Smooth muscle cell of the brain vasculature (primary cell): ENCODE measurements at places on chromosomes 12 and 14.

- no peak for DNase-seq
Measured at GRCh38 chr14:56274556-56274955, 156.3 kb downstream of the PELI2 start.

GRCh38 chr12:104486943-104487819 lies 30.4 kb downstream of the CHST11 start:
- DNase-seq: no peak

GRCh38 chr14:58964598-58964928 lies 223.9 kb upstream of the DAAM1 start:
- DNase-seq: no peak

GRCh38 chr14:92274055-92274454 lies 48.9 kb upstream of the SLC24A4 start:
- no peak for DNase-seq

DNA sequence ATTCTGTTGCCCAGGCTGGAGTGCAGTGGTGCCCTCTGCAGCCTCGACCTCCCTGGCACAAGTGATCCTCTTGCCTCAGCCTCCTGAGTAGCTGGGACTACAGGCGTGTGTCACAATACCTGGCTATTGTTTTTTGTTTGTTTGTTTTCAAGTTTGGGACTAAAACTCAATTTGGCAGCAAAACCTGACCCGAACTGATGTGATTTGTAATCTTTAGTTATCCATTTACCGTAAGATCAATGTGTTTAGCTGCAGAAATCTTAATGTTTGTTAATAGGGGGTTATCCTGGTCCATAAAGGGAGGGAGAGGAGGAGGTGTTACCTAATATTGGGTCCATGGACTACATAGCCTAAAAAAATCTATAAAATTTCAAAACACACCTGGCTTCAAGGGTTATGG lies 738 bp upstream of the C1S start:
- DNase-seq: no peak

GRCh38 chr12:106861984-106862916 lies 87.8 kb downstream of the RIC8B start:
- no peak for DNase-seq

DNA sequence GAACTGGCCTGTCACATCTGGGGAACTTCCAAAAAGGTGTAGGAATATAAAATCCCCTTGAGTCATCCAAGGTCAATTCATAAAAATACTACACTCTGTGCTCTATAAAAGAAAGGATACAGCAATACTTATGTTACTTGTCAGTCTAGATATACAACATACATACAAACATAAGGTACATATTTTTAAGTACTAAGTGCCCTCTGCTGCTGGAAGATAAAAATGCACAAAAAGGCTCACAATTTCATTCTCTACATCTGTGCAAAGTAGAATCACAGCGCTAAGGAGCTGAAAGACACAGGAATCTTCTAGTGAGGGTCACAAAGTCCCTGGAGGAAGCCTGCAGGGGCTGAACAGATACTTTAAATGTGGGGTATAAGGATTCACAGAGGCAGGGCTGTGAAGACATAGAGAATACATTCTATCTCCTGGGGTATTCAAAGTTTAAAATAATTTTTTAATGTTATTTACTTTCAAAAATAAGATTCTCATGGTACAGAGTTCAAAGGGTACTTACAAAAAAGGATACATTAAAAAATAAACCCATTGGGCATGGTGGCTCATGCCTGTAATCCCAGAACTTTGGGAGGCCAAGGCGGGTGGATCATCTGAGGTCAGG lies 10.2 kb upstream of the GOLGA5 start:
- peak; percentile 51 for DNase-seq

DNA sequence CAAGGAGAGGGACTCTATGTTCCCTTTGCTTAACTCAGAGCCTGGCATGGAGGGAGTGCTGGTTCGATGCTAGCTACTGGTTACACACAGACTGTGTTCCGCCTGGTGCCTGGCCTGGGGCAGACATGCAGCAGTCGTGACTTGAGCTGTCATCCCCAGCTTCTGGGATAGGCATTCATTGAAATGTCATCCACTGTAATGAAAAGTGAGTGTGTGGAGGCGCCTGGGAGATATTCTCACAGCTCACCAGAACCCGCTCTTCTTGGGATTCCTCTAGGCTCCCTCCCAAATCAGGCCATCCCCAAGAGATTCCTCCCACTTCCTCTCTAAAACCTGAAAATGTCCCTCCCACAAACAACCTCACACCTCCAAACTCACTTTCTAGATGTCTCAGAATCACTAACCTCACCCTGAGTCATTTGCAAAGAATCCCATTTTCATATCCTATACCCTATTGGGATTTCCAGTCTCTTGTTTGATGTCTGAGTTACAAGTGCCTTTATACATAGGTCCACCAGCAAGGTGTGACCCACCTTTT lies 82.8 kb downstream of the CRACR2A start:
- DNase-seq: no peak

GRCh38 chr12:59808317-59808910 lies 212.6 kb downstream of the SLC16A7 start:
- DNase-seq: no peak

- DNase-seq: no peak
Measured at GRCh38 chr12:3138941-3139511, 61.8 kb downstream of the TSPAN9 start.

DNA sequence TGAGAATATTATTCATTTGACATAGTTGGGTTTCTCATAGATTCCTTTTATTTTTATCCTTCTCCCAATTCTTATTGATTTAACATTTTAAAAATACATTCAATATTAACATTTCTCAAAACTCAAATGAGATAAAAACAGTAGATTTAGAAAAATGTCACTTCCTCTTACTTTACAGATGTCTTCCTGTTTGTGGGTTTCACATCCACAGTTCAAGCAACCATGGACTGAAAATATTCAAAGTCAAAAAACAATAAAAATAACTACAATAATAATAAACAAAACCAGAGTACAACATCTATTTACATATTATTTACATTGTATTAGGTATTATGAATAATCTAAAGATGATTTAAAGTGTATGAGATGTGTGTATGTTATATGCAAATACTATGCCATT lies 111.3 kb upstream of the SLC16A7 start:
- DNase-seq: no peak

GRCh38 chr12:12527820-12528296 lies 34.8 kb downstream of the DUSP16 start:
- no peak for DNase-seq

GRCh38 chr14:33280646-33281045 lies 342.0 kb downstream of the NPAS3 start:
- DNase-seq: no peak

- no peak for DNase-seq
Measured at GRCh38 chr14:97594306-97594705, 797.1 kb downstream of the VRK1 start.

- no peak for DNase-seq
Measured at GRCh38 chr12:9264546-9264945, 56.4 kb upstream of the PZP start.

DNA sequence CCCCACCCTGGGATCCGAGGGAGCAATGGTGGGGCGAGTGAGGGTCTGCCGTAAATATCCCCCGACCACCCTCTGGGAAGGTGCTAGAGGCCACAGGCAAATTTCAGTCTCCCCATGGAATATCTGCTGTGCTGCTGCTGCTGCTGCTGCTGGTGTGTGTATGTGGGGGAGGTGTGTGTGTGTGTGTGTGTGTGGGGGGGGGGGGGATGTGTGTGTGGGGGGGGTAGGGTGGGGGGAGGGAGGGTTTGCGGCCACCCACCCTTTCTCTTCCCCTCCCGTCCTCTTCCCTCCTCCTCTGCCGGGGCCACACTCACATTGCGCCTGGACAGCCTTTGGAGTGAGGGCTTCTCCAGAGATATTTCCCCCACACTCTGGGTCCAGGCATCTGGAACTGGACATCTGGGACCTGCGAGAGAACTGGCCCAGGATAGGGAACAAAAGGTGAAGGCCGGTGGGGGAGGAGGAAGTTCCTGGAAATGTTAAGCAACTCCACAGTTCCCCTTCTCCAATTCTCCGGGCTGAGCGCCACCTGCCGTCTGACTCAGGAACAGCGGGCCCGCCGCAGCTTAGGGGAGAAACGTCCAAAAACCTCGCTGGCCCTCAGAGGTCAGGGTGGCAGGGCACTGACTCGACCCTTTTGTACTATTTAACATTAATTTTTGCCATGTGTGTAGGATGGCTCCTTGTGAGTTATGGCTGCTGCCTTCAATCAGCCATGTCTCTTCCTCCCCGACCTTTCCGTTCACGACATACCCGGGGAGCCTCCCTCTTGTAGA lies at the start of gene C1RL:
C1RL (minus strand) TSS at position 419 of the 776 bp plus-strand sequence; CDS start at position 385, 34 bp downstream.
- DNase-seq: peak; percentile 72

DNA sequence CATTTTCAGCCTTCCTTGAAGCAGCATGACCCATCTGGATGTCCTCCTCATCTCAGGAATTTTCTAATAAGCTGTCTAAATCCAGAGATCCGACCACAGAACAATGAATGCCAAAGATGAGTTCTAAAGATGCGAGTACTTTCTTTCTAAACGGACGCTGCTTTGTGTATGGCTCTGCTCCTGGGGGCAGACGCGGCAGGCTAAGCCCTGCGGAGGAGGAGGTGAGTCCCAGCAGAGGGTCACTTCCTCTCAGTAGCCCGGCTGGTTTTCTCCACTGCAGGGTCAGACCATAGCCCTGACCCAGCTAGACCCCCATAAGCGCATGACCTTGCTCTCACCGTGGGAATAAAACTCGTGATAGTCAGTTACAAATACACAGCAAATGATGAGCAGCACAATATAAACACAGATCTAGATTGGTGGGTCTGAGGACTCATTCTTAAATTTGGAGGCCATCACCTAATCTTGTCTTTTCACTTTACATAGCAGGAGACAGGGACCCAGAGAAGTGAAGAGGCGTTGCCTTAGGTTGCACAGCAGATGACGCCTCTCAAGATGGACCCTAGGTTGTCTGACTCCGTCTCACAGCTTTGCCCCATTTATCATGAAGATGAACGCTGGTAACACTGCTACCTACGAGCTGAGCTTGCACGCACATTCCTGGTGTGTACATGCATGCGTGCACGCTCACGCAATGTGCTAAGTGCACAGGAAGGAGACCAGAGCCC lies 16.6 kb downstream of the SSH1 start:
- peak; percentile 71 for DNase-seq

- no peak for DNase-seq
Measured at GRCh38 chr12:13670285-13670866, 311.0 kb downstream of the GRIN2B start.

DNA sequence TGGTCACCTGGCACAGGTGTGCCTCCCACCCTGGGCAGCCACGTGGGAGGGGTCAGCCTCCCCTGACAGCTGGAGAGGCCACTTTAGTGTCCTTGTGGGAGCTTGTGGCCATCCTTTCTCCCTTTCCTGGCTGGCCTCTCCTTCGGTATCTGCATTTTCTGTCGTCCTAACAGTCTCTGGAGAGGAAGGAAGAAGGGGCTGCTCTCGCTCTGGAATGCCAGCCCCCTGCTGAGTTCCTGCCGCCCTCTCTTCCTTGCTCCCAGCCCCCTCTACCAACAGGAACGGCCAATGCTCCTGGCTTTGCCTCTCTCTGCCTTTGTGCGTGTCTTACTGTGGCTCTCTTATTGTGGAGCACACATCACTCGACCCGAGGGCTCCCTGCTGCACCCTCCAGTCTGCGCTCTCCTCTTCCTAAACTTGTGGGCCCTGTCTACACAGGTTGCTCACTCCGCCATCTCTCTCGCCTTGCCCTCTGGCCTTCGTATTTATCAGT lies 70.8 kb downstream of the FBXL14 start:
- DNase-seq: no peak

- DNase-seq: no peak
Measured at GRCh38 chr12:53481939-53482586, 17.2 kb downstream of the MAP3K12 start.

- no peak for DNase-seq
Measured at GRCh38 chr12:110111476-110112334, 12.5 kb upstream of the IFT81 start.

- peak; percentile 7 for DNase-seq
Measured at GRCh38 chr12:106645074-106645421, 62.2 kb downstream of the RFX4 start.

GRCh38 chr12:112939761-112940381 lies 1.6 kb downstream of the OAS3 start:
- no peak for DNase-seq

DNA sequence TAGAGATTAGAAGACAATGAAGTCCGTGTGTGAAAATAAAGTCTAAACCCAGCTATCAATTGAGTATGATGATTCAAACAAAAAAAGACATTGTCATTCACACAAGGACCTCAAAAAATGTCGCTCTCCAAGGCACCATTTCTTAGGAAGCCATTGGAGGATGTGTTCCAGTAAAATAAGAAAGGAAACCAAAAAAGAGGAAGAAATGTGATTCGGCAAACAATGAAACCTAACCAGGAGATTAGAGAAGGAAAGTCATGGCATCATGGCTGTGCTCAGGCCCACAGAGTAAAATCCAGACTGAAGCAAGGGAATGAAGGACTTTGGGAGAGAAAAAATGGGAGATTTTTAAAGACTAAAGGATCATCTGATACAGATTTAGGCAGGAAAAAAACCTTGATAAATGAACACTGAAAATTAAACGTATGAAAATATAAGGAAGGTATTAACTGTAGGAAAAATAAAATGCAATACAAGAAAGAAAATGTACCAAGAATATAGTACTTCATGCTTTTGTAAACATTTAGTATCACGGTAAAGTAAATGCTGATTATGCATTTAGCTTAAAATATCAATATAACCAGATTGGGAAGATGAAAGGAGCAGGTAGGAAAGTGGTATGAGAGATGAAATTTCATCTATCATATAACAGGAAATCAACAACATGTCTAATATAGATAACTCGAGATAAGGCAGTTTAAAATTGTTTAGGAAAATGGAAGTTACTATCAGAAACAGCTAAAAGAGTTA lies 38.2 kb upstream of the MTHFD1 start:
- DNase-seq: no peak

GRCh38 chr12:92193846-92194245 lies 48.2 kb upstream of the BTG1 start:
- DNase-seq: no peak

DNA sequence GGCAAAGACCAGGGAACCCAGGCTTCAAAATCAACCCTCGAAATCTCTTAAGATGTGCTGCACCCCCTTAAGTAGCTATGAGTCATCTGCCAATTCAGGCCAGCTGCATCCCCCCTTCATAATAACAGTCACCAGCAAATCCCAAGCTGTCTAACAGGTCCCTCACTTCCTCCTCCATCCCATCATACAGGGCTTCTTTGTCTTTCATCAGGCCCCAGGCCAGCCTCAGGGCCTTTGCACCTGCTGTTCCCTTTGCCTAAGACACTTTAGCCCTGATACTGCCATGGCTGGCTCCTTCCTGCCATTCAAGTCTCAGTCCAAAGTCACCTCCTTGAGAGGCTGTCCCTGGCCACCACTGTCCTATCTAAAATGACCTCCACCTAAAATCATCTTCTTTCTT lies 4.0 kb downstream of the RASAL1 start:
- no peak for DNase-seq

DNA sequence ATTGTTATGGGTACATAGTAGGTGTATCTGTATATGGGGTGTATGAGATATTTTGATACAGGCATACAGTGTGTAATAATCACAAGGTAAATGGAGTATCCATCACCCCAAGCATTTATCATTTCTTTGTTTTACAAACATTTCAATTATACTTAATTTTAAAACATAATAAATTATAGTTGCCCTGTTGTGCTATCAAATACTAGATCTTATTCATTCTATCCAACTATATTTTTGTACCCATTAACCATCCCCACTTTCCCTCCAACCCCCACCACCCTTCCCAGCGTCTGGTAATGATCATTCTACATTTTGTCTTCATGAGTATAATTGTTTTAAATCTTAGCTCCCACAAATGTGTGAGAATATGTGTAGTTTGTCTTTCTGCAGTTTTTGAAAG lies 302.6 kb downstream of the FOXG1 start:
- no peak for DNase-seq
